ENCODE measurements at places on chromosomes 13 and 19.

GRCh38 chr13:73741111-73741510 is 393.1 kb downstream of the KLF12 start:
- no peak for DNase-seq

DNA sequence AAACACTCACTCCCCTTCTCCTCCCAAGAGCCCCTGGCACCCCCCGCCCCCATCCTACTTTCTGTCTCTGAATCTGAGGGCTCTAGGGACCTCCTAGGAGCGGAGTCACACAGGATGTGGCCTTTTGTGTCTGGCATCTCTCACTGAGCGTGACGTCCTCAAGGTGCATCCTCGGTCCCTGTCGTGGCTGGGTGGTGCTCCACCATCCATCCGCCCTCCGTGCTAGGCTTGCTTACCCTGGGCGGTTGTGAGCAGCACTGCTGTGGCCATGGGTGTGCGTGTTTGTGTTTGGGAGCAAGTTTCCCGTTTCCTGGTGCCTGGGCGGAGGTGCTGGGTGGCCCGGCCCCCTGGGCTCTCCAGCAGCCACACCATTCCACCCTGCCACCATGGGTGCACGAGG is 12.2 kb downstream of the PLEKHJ1 start:
- DNase-seq = no peak

DNA sequence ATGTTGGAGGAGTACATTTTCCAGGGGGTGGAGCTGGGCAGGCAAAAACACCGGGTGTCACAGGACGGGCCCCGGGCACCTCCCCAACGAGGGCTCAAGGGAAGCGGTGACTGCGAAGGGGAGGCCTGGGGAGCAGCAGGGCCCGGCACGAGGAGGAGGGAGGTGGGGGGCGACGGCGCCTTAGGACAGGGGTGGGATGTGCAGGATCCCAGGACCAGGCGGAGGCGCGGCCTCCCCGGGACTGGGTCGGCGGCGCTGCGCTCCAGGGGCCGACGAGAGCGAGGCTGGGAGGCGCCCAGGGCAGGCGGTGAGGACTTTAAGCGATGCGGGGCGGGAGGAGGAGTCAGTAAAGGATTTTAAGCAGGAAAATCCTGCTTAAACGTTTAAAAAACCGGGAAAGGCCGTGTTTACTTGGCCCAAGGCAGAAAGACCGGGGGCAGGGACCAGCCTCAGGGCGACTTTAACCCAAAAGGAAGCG is 427 bp downstream of the ZNF160 start:
- no peak for DNase-seq

GRCh38 chr19:383040-383439 is 25.9 kb downstream of the C2CD4C start:
- DNase-seq = no peak

- peak; percentile 65 for DNase-seq
Measured at GRCh38 chr19:27972291-27973040, 1240.5 kb downstream of the UQCRFS1 start.

GRCh38 chr19:534088-534487 is 2.5 kb downstream of the CDC34 start:
- DNase-seq = no peak

DNA sequence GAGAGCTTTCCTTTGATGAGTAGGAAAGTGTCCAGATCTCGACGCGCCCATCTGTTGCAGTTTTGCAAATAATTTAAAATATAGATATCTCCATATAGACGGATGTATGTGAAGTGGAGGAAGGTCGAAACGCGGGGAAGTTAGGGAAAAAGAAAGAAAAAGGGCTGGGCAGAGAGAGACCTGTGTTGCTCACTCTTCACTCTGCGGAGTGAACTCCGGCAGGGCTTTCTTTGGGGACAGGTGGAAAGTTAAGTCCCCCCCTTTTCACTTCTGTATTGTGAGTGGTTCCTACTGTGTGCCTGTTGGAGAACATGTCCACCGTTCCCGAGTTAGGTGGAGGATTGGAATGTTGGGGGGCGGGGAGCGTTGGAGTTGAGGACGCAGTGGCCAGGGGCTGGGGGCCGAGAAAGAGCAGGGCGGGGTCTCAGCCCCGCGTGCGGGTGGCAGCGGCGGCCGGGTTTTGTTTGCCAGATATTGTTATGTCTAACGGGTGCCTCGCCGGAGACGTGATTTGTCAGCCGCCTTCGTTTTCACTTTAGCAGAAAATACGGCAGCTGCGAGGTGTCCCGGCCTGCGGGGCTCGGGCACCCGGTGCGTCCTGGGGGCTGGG is 145.1 kb upstream of the ZNF536 start:
- DNase-seq = no peak

- no peak for DNase-seq
Measured at GRCh38 chr13:49218493-49219051, 1.6 kb upstream of the MLNR start.

GRCh38 chr19:55189403-55189835 is 9.3 kb upstream of the SYT5 start:
- peak; percentile 99 for DNase-seq

DNA sequence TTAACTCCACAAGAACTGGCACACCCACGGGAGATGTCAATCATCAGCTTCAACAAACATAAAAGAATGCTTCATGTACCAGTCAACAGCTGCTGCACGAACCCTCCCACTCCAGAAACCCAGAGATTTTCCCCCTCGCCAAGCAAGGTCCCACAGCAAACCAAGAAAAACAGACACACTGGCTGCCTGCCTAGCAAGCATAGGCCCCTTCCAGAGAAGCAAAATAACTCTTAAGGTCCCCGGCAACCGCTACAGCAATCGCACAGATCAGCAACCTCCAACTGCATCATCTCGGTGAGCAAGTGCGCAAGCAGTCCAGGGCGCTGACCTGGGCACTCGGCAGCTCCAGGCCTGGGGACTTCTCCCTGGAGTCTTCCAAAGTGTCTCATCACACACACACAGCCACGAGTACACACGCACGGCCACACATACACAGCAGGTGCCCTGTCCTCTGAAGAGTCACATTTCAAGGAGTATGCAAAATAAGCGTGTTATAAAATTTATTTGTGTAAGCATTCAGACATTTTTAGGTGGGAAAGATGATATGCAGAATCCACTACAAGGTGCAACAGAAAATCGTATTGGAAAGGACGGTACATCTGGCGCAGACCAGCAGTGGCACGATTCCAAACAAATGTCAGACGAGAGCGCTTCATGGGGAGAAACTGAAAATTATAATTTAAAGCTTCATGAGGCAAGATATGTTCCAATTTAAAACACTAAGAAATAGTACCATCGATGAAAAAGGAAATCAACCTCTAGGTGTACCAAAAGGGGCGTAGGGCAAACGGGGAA is 125.0 kb downstream of the STK24 start:
- no peak for DNase-seq

DNA sequence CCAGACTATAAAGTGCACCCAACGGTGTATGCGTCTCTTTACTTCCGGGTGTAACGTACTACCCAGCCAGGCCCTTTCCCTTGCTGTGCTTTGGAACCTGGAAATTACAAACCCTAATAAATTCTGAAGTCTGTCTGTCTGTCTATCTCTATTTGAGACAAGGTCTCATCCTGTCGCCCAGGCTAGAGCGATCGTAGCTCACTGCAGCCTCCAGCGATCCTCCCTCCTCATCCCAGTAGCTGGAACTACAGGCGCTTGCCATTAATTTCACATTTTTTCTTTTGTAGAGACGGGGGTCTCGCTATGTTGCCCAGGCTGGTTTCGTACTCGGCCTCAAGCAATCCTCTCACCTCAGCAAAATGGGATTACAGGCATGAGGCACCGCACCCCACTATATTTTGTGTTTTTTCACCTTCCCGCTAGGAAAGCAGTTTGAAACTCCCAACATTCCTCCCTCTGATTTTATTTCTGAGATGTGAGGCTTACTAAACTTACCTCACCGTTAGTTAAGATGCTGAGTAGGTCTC is 469 bp upstream of the RNF6 start:
- DNase-seq = no peak
